ENCODE measurements at places on chromosomes 13 and 19.

- DNase-seq: no peak
These were observed 1135.9 kb upstream of the PCDH20 start for GRCh38 chr13:62551588-62551987.

DNA sequence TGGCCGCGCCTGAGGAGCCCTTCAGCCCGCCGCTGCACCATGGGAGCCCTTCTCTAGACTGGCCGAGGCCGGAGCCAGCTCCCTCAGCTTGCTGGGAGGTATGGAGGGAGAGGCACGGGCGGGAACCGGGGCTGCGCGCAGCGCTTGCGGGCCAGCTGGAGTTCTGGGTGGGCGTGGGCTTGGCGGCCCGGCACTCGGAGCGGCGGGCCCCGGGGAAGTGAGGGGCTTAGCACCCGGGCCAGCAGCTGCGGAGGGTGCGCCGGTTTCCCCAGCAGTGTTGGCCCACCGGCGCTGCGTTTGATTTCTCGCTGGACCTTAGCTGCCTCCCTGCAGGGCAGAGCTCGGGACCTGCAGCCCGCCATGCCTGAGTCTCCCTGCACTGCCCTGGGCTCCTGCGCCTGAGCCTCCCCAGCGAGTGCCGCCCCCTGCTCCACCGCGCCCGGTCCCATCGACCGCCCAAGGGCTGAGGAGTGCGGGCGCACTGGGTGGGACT is 1890.0 kb upstream of the PCDH20 start:
- DNase-seq: no peak

DNA sequence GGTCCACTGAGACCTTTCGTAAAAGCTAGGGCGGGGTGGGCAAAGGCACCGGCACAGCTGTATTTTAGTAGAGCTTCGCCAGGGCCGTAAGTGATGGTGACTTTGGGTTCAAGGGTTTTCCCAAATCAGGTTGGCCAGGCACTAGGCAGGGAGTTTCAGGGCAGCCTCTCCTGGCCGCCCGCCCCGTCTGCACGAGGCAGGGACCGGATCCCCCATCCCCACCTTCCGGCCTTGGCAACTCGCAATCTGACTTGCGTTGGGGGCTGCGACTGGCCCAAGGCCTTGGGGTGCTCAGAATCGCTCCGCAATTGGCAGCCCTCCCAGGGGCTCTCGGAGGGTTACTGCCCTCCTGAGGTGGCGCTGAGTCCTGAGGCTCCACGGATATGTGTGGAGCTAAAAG is 4.1 kb upstream of the ZIC5 start:
- no peak for DNase-seq

GRCh38 chr13:30021611-30022010 is 171.2 kb upstream of the UBL3 start:
- no peak for DNase-seq

DNA sequence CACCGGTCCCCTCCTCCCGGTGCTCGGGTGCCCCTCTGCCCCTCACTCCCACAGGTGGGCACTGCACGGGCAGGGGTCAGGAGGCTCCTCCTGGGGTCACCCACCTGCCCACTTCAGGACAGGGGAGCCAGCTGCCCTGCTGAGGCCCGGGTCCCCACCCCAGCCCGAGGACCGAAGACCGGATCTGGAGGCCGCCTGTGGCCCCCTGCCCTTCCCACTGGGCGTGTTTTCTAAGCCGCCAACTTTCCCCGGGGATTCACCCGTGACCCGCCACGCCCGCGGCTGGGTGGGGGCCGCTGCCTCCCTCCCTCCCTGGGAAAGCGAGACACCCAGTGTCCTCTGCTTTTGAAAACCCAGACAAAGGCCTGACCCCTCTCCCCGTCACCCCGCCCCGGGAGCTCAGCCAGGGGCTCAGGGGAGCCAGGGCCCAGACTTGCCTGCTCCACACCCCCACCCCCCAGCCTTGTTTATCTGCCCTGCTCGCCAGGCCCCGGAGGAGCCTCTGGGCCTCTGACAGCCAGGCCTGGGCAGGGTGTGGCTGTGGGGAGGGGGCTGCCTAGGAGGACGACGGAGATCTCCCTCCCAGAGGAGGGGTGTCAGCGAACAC is 1.3 kb downstream of the PALM start:
- no peak for DNase-seq

GRCh38 chr13:113856716-113857065 is 7.2 kb downstream of the GAS6 start:
- no peak for DNase-seq

- peak; percentile 55 for DNase-seq
These were observed 636 bp upstream of the RB1 start for GRCh38 chr13:48302871-48303358.

- DNase-seq: peak; percentile 12
These were observed 26.3 kb upstream of the INTS6 start for GRCh38 chr13:51479199-51479523.

GRCh38 chr13:52810526-52810925 is 37.9 kb downstream of the PCDH8 start:
- DNase-seq: no peak

DNA sequence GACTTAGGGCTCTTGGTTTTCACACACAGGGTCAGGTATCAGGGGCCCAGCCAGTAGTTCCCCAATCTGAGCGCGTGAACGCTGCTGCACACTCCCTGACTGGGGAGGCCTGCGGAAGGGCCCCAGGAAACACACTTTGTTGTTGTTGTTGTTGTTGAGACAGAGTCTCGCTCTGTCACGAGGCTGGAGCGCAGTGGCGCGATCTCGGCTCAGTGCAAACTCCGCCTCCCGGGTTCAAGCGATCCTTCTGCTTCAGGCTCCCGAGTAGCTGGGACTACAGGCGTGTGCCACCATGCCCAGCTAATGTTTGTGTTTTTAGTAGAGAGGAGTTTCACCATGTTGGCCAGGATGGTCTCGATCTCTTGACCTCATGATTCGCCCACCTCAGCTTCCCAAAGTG is 190.4 kb upstream of the GPR12 start:
- no peak for DNase-seq

DNA sequence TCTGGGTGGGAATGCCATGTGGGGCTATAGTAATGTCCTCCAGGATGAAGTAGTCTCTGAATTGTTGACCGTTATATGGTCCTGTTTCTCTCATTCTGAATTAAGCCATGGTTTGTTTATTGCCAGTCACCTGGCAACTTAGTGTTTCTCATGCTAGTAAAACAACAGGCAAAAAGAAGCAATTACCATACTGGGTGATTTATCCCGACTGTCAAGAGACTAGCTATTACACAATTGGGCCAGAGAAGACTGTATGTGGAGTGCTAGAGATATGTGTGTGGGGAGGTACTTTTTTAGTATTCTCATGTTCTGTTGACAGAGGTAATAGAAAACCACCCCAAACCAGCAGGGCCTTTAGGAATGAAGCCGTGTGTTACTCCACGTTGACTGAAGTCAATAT is 258.2 kb downstream of the TDRD3 start:
- DNase-seq: no peak

DNA sequence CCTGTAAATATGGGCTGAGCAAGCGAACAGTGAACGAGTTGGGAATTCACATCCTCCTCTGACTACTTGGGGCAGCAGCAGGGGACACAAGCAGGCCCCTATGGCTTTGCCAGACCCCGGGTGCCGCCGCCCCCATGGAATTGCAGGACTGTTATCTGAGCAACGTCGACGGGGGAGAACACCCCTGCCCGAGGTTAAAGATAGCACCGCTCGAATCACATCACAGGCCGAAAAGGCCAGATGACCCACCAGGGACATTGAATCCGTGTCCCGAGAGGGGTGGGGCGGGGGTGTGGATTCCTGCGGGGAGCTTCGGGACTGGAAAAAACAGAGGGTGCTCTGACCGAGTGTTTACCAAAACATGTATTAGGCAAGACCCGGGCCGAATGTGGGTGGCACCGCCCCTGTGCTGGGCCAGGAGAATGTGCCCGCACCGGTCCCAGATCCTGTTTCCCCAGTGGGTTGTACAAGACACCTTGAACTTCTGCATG is 9.1 kb downstream of the FEM1A start:
- DNase-seq: no peak

DNA sequence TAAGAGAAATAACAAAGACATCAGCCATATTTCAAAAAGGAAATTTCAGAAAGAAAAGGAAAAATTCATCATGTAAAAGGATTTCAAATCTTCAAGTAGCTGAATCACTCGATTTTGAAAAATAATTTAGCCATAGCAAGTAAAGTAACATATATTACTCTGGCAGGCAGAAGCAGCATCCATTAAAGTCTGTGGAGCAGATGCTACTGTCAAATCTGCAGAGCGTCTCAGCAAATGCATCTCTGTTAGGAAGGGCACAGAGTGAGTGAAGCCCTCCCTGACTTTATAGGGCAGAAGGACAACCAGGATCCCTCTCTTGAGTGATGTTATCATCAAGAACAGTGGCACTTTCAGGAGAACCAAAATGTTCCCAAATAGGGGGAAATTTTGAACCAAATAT is 445.5 kb downstream of the EFNB2 start:
- DNase-seq: no peak

GRCh38 chr13:77374786-77375185 is 47.9 kb upstream of the MYCBP2 start:
- DNase-seq: peak; percentile 83

DNA sequence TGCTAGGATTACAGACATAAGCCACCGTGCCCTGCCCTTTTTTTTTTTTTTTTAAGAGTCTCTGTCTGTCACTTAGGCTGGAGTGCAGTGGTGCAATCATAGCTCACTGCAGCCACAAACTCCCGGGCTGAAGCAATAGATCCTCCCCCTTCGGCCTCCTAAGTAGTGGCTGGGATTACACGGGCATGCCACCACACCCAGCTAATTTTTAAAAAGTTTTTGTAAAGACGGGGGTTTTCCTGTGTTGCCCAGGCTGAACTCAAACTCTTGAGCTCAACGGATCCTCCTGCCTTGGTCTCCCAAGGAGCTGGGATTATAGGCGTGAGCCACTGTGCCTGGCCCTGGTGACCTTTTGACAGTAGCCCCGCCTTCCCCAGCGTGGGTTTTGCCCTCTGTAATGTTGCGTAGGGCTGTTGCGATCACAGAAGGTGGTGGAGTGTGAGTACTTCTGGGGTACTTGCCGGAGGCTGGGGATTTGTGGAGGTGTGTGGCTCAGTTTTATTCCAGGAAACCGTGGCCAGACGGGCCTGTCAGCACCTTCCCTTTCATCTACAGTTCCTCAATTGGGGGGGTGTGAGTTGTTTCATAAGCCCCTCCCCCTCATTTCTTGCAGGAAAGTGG is 11.6 kb upstream of the RETN start:
- DNase-seq: peak; percentile 88

DNA sequence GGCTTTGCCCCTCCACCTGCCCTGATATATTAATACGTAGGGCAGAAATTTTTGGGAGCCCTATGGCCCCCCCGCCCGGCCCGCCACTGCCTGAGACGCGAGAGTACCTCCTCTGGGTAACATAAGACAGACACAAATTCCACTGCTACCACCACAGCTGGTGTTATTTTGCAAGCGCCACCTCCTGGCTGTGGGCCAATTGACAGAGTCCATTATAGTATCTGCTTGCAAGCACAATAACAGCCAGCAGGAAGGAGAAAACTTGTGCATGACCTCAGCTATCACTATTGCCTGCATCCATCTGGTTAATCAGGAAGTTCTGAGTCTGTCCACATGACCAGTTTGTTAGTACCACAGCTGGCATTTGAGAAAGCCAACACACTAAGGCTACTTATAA is 25.3 kb upstream of the OR10H2 start:
- DNase-seq: peak; percentile 91

DNA sequence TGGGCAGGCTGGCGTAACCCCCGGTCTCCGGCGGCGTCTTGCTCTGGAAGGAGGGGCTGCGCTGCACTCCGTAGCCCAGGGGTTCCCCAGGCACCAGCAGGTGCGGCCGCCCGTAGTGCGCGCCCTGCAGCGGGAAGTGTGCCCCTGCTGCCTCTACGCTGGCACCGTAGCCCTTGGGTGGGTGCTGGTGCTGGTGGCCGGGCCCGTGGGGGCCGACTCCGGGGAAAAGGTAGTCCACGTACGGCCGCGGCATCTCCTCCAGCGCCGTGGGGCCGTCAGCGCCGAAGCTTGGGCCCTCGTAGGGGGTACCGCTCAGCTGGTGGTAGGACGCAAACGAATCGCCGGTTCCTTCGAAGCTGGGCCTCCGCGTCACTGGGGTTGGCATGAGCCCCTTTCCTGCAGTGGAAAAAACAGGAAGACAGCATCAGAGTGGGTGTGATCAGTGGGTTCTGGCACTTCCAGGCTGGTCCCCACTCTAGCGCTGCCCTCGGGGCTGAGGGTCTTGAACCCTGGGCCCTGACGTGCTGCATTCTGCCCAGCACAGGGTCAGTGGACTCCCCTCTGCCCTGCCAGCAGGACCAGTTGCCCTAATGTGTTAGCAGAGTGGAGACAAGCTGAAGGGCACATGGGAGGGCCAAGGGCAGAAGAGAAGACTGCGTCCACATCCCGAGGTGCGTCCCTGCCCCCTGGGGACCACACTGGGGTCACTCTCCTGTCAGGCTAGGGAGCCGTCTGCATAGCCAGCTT is 72.3 kb downstream of the LATS2 start:
- DNase-seq: no peak

- DNase-seq: peak; percentile 3
These were observed 692.6 kb downstream of the PCDH17 start for GRCh38 chr13:58324161-58324560.

GRCh38 chr19:615619-616018 is 17.7 kb downstream of the POLRMT start:
- peak; percentile 48 for DNase-seq

DNA sequence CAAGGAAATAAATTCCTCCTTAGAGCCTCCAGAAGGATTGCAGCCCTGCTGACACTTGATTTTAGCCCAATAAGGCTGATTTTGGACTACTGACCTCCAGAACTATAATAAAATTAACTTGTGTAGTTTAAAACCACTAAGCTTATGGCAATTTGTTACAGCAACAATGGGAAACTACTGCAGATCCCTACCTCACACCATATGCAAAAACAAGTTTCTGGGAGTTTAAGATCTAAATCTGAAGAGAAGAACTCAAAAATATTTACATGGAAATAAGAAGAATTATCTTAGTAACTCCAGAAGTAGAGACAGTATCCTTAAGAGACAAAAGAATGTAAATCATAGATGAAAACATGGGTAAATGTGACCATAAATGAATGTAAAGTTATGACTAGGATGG is 5.9 kb downstream of the ZNF575 start:
- no peak for DNase-seq

DNA sequence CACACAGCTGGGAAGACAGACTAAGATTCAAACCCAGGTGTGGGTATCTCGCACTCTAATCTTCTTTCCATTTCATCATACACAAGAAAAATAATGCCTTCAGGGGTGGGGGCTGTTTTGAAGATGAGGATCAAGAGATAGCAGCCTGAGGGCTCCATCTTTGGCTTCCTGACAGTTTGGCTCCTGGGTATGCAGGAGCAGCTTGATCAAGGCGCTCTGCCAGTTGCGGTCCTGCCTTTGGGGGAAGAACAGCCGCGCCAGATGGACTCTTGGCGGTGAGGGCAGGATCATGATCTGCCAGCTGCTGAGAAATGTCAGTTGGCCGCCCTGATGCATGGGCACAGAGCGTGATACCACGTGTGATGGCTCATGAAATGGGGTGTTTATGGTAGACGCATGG is 119.1 kb downstream of the IER2 start:
- DNase-seq: no peak
